Mammary epithelial cell (primary cell): ENCODE measurements at places on chromosomes 3 and 15. TPM values are rescaled to one million over a fixed set of nuclear protein-coding genes. Genes with fewer than 3 reads are reported as not detected.

- DNase-seq = peak; percentile 67
These were observed 10.0 kb downstream of the EIF2B5 start for GRCh38 chr3:184145111-184145524.

DNA sequence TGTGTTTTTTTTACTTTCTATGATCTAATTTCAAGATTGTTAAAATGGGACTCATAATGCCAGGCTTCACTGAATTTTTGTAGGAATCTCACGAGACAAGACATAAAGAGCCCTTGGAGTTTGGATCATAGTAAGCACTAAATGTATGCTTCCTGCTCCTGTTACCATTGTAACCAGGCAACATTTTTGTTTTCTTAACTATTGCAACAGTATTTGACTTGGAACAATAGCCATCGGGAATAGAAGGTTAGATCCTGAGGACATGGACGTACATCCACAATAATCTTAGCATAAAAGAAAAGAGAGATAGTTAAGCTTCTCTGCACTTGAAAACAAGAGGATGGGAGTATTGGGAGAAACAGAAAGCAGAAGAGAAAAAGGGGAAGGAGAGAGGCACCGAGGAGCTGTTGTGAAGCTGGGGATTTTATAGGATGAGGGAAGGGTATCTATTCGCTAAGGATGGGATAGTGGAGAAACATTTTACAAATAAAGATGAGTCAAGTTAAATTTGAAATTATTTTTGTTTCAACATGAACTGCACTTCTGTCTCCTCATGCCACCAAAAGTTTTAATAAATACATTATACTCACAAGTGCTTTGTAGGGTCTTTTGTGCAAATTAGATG lies 131.4 kb downstream of the TMCO5A start:
- DNase-seq = no peak

DNA sequence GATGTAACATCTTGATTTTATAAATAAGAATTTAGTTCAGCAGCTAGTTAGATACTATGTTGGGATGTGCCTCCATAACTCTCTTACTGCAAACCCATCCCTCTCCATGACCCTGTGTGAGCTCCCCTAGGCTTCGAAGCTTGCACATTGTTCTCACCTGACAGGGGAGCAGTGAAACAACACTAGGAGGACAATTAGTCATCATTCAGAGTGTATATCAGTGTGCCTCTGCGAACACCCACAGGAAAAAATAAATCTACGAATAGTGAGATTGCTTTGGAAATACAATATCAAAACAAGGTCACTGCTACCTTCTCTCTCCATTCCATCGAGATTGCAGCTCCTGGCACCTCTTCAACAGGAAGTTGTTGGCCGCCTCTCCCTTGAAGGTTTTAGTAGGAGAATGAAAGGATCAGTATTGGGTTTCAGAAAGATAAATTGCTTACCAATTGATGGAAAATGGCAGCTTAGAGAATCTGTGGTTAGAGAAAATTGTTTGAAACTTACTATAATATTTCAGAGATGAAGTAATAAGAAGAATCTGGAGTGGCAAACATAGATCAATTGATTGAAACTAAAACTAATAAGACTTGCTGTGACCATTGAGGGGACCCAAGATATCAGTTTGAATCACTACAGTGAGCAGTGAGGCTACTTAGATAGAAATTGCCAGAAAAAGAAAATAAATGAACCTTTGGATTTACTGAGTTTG lies 103.2 kb downstream of the CHL1 start:
- DNase-seq = no peak

GRCh38 chr3:160869825-160870224 lies 113.8 kb downstream of the PPM1L start:
- DNase-seq = peak; percentile 64

- DNase-seq = no peak
These were observed 386.6 kb upstream of the WNT5A start for GRCh38 chr3:55873523-55874254.

DNA sequence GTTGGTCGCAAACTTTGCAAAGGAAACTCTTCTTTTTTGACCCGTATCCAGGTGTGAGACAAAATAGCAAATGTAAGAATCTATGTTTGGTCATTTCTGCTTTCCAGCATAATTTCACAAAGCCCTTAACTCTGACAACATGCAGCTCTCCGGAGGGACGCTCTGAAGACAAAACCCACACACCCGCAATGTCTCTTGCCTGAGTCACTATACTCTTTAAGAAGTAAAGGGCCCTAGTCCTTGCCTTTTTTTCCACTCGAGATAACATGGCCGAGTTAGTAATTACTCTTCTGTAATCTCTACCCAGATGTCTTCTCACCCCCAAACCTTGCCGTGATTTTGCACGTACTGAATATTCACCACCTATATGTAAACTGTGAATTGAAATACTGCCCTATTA lies 115.7 kb upstream of the ADAMTS9 start:
- no peak for DNase-seq

The ALS2CL gene
- 57.5 TPM for total RNA-seq

GRCh38 chr15:68431792-68432401 lies at the start of gene ITGA11:
Gene ITGA11, minus strand, starts transcription at chr15:68432163. Its CDS starts 97 bp downstream, at chr15:68432066.
- DNase-seq = peak; percentile 54

The ITIH1 gene
- total RNA-seq = not detected in 2 replicates

The C3orf33 gene
- 3.0 TPM for total RNA-seq

GRCh38 chr15:78810362-78811123 lies 721 bp downstream of the ADAMTS7 start:
- DNase-seq = peak; percentile 32

GRCh38 chr3:30078736-30079135 lies 527.7 kb upstream of the TGFBR2 start:
- peak; percentile 73 for DNase-seq

DNA sequence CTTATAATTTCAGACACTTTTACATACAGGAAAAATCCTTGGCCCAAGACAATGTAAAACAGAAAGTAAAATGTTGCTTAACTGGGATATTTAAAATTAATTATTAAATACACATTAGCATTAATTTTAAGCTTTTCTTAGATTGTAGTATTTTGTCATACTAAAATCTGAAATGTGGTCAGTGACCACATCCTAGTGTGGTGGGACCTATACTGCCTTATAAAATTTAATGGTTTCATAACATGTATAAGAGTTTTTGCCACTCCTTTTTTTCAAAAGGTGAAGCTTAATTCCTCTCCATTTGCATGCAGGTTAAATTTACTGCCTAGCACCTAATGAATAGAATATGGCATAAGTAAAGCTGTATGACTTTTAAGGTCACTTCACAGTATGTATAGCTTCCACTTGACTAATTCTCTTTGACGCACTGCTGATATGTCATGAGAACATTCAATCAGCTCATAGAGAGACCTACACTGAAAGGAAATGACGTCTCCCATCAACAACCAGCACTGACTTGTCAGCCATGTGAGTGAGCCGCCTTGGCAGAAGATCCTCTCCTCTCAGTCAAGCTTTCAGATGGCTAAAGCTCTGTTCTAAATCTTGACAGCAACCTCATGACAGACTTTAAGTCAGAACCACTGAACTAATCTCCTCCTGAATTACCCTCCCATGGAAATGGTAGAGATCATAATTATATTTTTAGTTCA lies 847.8 kb downstream of the SI start:
- no peak for DNase-seq

DNA sequence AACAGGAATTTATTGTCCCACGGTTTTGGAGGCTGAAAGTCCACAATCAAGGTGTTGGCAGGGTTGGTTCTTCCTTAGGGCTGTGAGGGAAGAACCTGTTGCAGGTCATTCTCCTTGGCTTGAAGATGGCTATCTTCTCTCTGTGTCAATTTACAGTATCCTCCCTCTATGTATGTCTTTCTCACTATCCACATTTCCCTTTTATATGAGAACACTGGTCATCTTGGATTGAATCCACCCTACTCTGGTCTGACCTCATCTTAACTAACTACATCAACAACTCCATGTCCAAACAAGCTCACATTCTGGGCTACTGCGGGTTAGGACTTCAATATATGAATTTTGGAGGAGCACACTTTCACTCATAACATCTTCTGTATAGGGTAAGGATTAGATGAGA lies 61.9 kb downstream of the CLDN1 start:
- DNase-seq = peak; percentile 38

DNA sequence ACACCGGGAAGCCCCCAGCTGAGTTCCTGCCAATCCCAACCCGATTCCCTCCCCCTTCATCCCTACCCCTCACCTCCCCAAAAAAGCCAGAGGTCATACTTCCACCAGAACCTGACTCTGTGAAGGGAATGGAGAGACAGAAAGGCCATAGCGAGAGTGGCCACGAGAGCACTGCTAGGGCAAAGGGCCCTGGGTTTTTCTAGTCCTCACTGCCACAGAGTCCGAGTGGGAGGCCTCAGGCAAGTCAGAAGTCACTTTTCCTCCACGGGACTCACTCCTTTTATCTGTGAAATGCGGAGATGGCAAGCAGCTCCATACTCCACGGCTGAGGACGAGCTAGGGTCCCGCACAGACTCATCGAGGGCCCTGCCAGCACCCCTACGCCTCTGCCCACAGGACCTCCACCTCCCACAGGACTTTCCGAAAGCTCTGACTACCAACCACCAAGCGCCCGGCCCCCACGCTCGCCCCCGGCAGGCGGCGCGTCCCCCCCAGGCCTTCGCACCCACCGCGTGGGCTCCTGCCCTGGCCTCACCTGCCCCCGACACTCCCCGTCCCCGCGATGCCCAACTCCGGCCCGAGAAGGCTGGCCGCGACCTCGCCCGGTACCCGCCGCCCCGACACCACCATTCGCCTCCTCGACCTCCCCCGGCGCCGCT lies 792 bp downstream of the ATP13A3 start:
- no peak for DNase-seq

GRCh38 chr3:117837391-117837790 lies 1127.8 kb downstream of the TUSC7 start:
- DNase-seq = no peak

The CADM2 gene
- total RNA-seq = not detected
